ENCODE measurements at places on chromosomes 11 and 22.
A peak's percentile ranks its signal among the peaks of the same experiment; 100 is the strongest.

GRCh38 chr22:48821727-48822126 is 1005.9 kb downstream of the BRD1 start:
- no peak for DNase-seq

DNA sequence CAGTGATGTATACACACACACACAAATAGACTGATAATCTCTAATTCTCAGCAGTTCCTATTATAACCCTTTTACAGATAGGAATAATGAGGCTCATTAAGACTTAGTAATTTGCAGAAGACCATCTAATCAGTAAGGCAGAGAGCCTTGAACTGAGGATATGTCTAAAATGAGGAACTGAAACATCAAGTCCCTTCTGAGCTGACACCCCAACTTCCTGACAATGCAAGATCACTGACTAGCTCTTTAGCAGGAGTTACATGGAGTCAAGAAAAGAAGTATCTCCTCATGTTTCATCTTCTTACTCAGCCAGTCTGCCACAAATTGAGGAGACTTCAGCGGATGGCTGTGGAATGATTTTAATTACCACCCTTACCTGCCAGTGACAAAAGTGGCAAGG is 193.0 kb downstream of the MSANTD4 start:
- DNase-seq = no peak

DNA sequence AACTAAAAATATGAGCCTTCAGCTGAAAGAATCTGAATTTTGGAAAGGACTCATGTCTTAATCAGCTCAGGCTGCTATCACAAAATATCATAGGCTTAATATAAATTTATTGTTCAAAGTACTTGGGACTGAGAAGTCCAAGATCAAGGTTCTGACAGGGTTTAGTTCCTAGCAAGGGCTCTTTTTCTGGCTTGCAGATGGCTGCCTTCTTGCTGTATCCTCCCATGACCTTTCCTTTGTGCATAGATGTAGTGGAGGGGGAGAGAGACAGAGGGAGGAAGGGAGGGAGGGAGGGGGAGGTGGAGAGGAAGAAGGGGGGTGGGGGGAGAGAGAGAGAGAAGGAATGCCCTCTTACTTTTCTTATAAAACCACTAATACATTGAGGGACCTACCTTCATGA is 306.8 kb upstream of the DDI1 start:
- DNase-seq = no peak

GRCh38 chr11:32255841-32256240 is 165.0 kb downstream of the RCN1 start:
- DNase-seq = peak; percentile 97

- DNase-seq = no peak
Observed at GRCh38 chr22:42747701-42748513, 27.2 kb upstream of the A4GALT start.

GRCh38 chr11:80846442-80846841 is 1405.6 kb upstream of the TENM4 start:
- no peak for DNase-seq

- no peak for DNase-seq
Observed at GRCh38 chr11:29326757-29327156, 690.1 kb downstream of the KCNA4 start.

- DNase-seq = no peak
Observed at GRCh38 chr11:133306019-133306418, 226.3 kb downstream of the OPCML start.

- no peak for DNase-seq
Observed at GRCh38 chr11:130801333-130802122, 114.8 kb downstream of the SNX19 start.

- no peak for DNase-seq
Observed at GRCh38 chr11:35792846-35793192, 130.2 kb downstream of the TRIM44 start.

GRCh38 chr11:42271306-42271705 is 811.9 kb upstream of the LRRC4C start:
- no peak for DNase-seq

GRCh38 chr11:23502826-23503225 is 642.6 kb upstream of the CCDC179 start:
- no peak for DNase-seq

GRCh38 chr11:63889344-63889743 is 27.6 kb downstream of the RCOR2 start:
- DNase-seq = no peak

DNA sequence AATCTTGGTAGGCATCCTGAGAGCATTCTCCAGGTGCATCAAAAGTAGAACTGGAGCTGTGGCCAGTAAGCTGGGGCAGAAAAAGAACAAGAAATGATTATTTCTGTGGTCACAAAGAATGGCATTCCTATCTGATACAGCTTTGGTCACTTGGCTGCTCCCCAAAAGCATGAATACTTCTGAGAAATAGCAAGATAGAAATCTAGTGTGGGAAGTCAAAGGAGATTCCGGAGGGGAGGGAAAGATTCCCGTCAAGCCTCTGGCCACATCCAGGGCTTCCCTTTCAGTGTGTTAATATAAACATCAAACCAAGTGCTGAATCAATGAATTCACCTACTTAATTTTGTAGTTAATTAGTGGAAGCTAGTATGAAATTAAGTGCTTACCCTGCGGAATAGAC is 1185.4 kb downstream of the LRRC4C start:
- no peak for DNase-seq

GRCh38 chr11:71139516-71140205 is 112.7 kb downstream of the SHANK2 start:
- peak; percentile 49 for DNase-seq

GRCh38 chr11:111765320-111765983 is 737 bp downstream of the PPP2R1B start:
- peak; percentile 16 for DNase-seq

- no peak for DNase-seq
Observed at GRCh38 chr22:45202333-45203149, 38.2 kb downstream of the KIAA0930 start.

DNA sequence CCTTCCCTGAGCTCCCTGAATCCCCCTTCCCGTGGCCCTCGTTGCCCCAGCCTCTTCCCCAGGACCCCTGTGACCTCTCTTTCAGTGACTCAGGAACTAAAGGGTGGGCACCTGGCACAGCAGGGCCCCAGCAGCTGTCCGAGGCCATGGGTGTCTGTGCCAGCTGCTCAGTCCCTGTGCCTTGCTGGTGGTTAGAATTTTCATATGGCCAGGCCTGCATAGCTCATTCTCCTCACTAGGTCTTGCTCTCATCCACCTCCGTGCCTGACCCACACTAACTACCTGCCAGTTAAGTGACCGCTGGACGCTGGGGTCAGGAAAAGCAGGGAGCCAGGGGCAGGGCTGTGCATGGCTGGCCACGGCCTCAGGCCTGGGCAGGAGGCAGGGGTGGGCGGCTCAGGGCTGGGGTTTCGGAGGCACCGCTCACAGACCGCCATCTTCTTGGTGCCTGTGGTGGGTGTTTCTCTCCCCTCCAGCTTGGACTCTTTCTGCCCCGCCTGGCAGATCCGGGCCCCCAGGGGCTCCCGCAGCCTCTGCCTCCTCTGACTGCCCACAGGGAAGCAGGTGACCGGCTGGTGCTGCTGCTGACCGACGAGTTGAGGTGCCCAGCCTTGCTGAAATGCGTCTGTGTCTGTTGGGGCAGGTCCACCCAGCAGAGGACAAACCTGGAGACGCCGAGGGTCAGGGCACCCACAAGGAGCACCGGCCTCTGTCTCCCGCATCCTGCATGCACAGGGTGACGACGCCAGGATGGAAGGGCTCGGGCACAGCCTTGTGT is 20.3 kb downstream of the MRGPRD start:
- no peak for DNase-seq

GRCh38 chr11:1041471-1041870 is 5.0 kb upstream of the MUC6 start:
- no peak for DNase-seq

DNA sequence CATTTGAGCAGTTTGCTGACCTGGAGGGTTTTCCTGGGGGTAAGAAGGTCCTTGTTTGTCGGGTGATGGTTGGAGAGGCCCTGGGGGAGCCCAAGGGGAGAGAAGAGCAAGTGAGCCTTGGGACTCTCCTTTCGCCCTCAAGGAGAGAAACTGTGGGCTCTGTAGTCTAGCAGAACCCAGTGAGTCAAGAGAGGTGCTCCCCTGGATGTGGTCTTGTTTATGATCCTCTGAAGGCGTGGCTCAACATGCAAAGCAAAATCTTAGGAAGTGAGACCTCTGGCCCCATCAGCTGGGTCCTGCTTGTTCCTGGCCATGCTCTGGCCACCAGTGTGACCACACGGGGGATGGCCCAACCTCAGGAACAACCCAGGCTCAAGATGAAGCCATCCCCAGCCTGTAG is 66.5 kb upstream of the ALX4 start:
- DNase-seq = no peak
